ENCODE measurements at places on chromosomes 3 and 15.

GRCh38 chr3:111593666-111594065 lies 1.5 kb downstream of the ZBED2 start:
- DNase-seq = no peak

GRCh38 chr3:186782542-186783057 lies 777 bp upstream of the EIF4A2 start:
- peak; percentile 29 for DNase-seq

DNA sequence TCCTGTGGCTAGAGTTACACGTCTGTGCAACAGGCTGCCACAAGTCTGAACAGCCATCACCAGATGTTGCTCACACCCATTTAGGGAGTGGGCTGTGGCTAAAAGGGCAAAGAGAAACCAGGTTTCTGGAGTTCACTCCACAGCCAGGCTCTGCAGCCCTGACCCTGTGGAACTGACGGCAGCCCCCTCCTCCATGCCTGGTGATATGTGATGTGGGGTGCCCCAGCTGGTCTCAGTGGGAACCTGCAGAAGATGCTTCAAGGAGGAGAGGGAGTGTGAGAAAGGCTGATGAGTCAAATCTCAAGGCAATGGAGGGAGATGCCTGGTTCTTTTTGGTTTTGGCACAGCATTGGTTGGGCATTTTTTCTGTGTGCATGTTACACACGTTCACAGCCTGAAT lies 130.6 kb downstream of the TPRA1 start:
- no peak for DNase-seq

DNA sequence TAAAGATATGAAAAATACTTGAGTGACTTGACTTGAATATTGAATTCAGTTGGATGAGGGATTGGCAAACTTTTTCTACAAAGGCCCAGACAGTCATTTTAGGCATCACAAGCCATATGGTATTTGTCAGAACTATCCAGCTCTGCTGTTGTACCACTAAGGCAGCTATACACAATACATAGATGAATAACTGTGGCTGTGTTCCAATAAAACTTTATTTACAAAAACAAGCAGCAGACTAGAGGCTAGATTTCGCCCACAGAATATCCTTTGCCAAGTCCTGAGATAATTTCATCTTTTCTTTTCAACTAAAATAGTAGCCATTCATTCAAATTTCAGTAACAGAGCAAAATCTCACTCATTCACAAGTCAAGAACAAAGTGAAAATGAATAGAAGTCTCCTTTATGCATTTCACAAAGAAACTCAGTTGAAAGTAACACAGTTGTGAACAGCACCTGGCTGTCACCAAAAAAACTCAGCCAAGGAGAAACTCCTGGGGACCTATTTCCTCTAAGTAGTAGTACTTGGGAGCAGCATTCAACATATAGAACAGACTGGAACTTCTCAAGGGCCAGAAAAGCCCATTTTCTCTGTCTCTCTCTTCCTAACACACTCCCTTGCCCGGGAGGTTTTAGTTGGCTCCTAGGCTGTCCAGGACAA lies 56.3 kb downstream of the OSBPL10 start:
- DNase-seq = no peak

- no peak for DNase-seq
Observed at GRCh38 chr3:83189634-83190033, 1428.2 kb upstream of the GBE1 start.

DNA sequence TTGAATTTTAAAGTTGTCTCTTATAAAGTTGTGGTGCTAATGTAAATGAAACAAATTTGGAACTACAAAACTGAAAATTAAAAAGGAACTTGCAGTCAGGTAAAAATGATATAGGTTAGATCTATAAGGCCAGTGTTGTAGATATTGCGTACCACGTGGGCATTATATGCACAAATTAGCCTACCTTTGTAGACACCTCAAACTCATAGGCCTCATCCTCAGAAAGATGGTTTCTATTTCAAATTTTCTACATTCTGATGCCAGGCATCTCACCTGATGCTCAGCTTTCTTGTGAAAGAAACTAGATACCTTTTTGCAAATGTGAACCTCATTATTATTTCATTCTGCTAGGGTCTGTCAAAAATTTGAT lies 25.6 kb downstream of the TMEM207 start:
- DNase-seq = no peak

Measured in AG10803 (cell line).